Tibial nerve (tissue), 4 donors: ENCODE measurements at places on chromosomes 13 and 19.

DNA sequence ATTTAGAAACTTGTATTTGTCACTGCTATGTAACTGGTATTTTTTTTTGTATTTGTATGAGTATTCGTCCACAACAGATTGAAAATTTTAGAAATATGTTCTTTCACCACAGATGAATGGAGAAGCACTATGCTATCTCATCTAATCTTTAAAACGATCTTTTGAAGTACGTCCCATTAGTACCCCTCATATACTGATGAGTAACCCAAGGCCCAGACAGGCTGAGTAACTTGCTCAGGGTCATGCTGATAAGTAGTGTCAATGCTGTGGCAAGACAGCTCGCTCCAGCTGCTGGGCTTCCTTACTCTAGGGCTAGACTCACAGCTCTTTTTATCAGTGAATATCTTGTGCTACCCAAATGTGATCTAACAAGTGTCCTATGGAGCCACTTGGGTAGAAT lies 154.2 kb downstream of the SUCLA2 start:
- H3K36me3 ChIP-seq: no peaks in the 10 kb centered on the region
- H3K27ac ChIP-seq: no peak overlapping the region
- H3K27me3 ChIP-seq: no peaks in the 10 kb centered on the region
- no peak overlapping the region for H3K4me3 ChIP-seq
- H3K4me1 ChIP-seq: no peaks in the 10 kb centered on the region

- H3K36me3 ChIP-seq: no peaks in the 10 kb centered on the region
- DNase-seq: no peak
- peak overlapping the region; percentile 81 for H3K27ac ChIP-seq
- no peaks in the 10 kb centered on the region for H3K27me3 ChIP-seq
Observed at GRCh38 chr13:97226788-97227627, 4.9 kb downstream of the MBNL2 start.

- H3K36me3 ChIP-seq: no peaks in the 10 kb centered on the region
- no peak for DNase-seq
- H3K4me3 ChIP-seq: no peak overlapping the region
- no peak overlapping the region for H3K27ac ChIP-seq
- no peaks in the 10 kb centered on the region for H3K27me3 ChIP-seq
Observed at GRCh38 chr13:77492982-77493381, 42.5 kb upstream of the SCEL start.

DNA sequence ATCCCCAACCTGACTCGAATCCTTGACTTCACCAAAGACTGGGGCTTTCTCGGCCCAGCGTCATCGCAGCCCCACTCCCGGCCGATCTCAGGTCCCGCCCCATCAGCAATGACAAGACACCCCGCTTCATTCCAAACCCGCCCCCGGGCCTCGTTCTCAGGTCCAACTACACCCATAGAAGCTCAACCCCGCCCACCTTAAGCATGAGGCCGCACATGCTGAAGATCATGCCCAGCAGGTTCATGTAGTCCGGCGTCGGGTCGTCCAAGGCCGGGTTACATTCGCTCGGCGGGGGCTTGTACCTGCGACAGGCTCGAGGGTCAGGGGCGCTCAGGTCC lies 2.3 kb downstream of the WDR83 start:
- peak overlapping the region; percentile 99 for H3K27ac ChIP-seq
- H3K27me3 ChIP-seq: no peaks in the 10 kb centered on the region
- peaks cover 58% of the 10 kb centered on the region for H3K4me1 ChIP-seq
- peak; percentile 70 for DNase-seq
- H3K4me3 ChIP-seq: peak overlapping the region; percentile 83

DNA sequence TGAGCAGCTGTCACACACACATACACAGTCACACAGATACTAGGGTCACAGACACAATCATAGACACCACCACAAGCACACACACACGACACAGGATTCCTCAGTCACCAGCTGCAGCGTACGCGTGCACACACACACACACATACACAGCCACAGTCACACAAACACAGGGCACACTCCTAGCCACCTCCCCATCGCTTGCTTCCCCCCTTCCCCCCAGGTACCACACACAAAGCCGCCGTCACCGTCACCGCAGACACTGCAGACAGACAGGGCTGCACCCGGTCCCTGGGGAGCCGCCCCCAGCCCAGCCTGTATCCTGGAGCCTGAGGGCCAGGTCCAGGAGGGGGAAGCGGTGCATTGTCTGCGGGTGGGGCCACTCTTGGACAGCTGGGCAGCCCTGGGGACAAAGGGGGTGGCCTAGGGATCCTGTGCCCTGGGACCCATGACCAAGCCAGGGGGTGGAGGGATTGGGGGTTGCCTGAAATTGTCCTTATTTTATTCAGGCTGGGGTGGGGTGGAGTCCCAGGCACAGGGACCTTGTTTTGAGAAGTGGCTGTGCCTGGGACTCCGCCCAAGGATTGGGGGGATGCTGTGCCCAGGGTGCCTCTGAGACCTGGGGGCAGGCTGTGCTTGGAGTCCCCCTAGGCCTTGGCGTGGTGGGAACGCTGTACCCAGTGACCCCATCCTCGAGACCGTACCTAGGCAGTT lies 957 bp downstream of the NUMBL start:
- DNase-seq: no peak
- H3K27me3 ChIP-seq: no peaks in the 10 kb centered on the region
- peak overlapping the region; percentile 95 for H3K4me3 ChIP-seq
- no peaks in the 10 kb centered on the region for H3K36me3 ChIP-seq
- H3K27ac ChIP-seq: peak overlapping the region; percentile 98
